NCI-H510A treated with DMSO at 0.1 percent for 48 hours (cell line): ENCODE measurements at places on chromosomes 7 and 10.

- DNase-seq = no peak
Measured at GRCh38 chr7:4692055-4692454, 10.0 kb downstream of the FOXK1 start.

GRCh38 chr7:101559586-101559985, 69.5 kb downstream of the MYL10 start:
- DNase-seq = no peak

GRCh38 chr10:14023673-14024328, 306.9 kb downstream of the FRMD4A start:
- DNase-seq = no peak

GRCh38 chr7:54701982-54702381, 57.0 kb downstream of the SEC61G start:
- no peak for DNase-seq

- no peak for DNase-seq
Measured at GRCh38 chr7:14690075-14690474, 212.5 kb downstream of the DGKB start.

- no peak for DNase-seq
Measured at GRCh38 chr10:79246606-79247275, 100.5 kb upstream of the PPIF start.

DNA sequence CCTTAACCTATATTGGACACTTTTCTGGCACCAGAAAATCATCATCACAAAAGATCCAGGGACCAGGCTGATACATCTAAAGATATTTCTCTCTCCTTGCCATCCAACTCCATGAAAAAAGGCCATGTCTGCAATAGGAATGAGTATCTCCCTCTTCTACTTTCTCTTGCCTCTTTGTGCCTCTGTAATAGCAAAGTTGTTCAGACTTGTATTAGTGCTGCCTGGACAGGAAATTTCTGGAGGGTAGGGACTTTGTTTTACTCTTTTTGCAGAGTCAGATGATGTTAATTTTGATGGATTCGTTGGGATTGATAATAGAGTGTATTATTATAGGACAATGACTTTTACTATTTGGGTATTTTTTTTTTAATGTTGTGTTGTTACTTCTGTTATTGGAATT, 376.3 kb downstream of the INHBA start:
- DNase-seq = no peak

- peak; percentile 94 for DNase-seq
Measured at GRCh38 chr7:44534087-44534486, 7.0 kb downstream of the NPC1L1 start.

- no peak for DNase-seq
Measured at GRCh38 chr10:85607043-85607695, 759.4 kb downstream of the GRID1 start.

GRCh38 chr7:39394105-39394680, 172.0 kb upstream of the YAE1 start:
- no peak for DNase-seq

- no peak for DNase-seq
Measured at GRCh38 chr7:142468871-142469665, 211.2 kb upstream of the PRSS58 start.

DNA sequence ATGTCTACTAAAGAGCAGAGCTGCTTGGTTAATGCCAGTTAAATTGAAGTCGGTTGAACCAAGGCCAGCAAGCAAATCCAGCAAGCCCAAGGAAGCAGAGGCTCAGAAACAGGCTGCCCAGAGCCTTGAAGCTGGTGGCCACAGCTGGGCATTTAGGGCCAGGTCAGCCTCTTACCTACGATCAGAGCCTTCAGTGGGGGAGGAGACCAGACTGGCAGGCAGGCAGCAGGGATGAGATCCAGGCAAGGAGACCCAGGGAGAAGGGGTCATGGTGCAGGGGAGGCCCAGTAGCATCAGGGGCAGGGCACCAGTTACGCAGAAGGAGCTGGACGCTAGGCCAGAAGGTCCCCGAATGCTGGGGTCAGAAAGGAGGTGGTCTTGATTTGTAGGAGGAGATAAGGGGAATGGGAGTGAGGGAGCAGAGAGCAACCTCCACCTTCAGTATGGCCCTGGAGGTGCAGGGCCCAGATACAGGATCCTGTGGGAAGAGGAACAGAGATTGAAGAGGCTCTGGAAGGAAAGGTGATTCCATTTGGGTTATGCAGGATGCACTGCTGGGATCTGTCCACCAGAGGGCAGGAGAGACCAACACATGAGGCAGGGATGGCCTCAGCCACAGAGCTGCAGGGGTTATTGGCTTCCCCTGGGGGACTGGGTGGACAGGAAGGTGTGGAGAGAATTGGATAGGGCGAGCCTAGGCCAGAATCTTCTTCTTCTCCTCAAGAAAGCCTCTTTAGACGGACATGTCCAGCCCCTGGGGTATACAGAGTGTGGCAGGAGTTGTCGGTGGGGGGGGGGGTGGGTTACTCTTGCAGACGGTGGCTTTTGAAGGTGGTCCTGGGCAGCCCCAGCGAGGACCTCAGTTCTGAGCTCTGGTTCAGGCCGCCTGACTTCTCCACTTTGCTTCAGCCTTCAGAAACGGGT, 132.6 kb upstream of the PODXL start:
- DNase-seq = peak; percentile 46

DNA sequence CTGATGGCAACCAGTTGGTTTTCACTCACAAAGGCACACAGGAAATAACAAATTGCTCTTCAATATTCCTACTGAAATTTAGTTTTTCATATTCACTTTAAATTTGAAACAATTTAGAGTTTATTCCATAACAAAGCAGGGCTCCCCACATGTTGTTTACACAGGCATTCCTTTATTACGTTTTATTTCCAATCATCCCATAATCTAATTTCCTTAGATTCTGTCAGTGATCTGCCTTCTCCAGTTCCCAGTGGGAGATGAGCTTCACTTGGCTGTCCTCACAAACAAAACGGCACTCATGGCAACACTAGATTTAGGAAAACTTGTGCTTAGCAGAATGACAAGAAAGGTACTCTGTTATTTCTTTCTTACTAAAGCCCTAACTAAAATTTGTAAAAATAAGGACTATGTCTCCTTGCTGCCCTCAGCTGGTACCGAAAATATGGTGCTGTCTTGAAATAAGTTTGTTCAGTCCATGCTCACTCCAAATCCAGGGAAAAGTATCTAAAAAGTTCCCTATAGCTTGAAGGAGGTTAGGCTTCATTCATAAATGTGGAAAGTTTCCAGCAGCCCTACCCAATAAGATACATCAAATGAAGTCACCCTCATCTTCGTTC, 23.0 kb downstream of the PHYH start:
- DNase-seq = no peak

DNA sequence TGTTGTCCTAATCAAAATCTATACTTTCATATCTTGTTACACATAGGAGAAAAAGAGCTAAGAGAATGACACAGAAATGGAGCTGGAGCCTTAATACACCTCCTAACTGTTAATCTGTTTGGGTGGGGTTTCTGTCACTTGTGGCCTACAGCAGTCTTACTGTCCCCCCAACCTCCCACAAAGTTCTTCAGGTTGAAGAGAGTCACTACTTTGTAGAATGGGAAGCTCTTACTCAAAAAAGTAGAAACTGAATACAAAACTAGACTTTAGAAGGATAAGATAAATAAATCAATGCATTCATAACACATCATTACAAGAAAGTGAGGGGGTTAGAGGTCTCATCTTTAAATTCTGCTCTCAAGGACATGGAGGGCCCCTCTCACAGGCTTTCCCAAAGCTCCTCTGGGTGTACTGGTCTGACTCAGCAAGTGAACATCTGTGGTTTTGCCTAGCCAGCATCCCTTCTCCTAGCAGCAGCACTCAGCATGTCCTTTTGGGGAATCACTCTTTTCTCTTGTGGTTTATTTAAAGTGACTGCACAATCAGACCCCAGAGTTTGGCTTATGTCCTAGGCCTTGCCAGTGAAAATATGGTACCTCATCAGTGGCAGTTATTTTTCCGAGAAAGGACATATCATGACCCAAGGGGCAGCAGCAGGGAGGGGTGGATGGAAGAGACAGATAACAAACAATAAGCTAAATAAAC, 2.0 kb upstream of the BLVRA start:
- no peak for DNase-seq

- no peak for DNase-seq
Measured at GRCh38 chr10:26792758-26793495, 67.8 kb downstream of the ABI1 start.

- DNase-seq = no peak
Measured at GRCh38 chr7:108408296-108408991, 47.8 kb downstream of the NRCAM start.

DNA sequence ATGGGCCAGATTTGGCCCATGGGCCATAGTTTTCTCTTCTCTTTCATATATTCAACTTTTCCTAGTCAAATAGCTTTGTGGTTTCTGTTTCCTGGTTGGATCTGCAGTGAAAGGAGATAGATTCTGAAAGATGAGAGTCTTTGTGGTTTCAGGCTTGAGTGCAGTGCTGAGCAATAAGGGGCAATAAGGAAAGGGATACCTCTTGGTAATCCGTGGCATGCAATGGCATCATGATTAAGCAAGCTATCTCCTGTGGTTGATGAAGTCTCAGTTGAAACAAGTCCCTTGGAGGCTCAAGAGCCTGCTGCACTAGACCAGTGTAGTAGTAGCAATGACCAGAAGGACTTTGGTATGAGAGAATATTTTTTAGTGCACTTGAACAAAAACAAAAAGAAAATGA, 187.7 kb upstream of the CNTNAP2 start:
- DNase-seq = no peak

DNA sequence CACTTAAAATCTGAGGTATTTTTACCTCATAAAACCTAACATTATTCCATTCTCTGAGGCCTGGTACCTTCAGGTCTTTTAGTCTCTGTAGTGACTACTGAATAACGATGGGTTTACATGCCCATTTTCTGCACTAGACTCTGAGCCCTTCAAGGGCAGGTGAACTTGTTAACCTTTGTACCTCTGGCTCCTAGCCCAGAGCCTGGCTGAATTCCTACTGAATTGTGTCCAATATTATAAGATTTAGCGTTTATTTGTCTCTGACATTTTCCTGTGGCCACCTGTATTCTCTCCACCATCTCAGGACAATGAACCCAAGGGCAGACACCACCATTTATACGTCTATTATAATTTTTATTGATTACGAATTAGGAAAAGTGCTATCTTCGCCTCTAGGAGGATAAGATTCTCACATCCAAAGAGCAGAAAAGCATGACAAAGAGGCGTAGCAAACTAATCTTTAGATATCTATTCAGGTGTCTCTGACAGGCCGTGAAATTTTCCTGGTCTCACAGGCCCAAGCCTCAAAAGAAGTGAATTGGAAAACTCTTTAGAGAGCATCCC, 27.9 kb upstream of the HNRNPH3 start:
- no peak for DNase-seq

GRCh38 chr10:90171014-90171722, 469.8 kb downstream of the KIF20B start:
- no peak for DNase-seq

- no peak for DNase-seq
Measured at GRCh38 chr10:63972949-63973827, 452.0 kb downstream of the REEP3 start.

- DNase-seq = peak; percentile 53
Measured at GRCh38 chr10:123274306-123275135, 120.3 kb downstream of the BUB3 start.

DNA sequence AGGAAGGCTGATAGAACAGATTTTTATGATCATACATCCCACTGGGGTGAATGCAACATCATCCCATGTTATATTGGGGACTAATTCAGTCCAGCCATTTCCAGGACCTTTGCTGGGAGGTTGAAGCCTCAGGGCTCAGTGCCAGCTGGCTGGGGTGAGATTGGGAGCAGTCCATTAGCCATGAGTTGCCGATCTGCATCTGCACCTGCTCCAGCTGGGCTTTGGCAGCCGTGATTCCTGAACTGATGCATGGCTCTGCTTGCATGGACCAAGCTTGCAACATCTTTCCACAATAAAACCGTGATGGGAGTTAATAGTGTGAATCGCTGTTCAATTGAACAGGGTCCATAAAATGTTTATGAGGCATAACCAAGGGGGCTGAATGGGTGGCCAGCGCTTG, 346.9 kb downstream of the TYW1 start:
- DNase-seq = no peak

- no peak for DNase-seq
Measured at GRCh38 chr7:47738563-47739166, 156.8 kb upstream of the TNS3 start.

DNA sequence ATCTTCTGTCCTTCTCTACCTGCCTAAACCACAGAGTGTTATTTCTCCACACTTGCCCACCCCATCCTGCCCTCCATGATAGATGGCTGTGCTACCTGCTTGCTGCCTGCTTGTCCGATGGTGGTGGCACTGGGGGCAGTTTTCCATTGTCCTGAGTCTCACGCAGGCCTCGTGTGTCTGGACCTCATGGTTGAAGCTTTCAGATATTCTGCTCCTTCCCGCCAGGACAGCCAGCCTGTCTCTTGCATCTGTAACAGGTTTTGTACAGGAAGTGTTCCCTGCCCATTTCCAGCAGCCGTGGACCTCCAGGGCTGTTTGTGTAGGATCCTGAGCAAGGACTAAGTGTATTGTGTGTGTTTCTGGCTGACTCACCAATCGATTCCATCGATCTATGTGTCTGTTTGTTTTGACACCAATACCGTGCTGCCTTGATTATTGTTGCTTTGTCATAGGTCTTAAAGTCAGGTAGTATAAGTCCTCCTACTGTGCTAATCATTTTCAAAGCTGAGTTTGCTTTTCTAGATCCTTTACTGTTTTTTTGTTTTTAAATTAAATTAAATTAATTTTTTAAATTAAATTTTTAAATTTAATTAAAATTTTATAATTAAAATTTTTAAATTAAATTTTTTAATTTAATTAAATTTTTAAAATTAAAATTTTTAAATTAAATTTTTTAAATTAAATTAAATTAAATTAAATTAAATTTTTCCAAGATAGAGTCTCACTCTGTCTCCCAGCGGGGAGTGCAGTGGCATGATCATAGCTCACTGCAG, 8.5 kb downstream of the IL15RA start:
- DNase-seq = no peak

DNA sequence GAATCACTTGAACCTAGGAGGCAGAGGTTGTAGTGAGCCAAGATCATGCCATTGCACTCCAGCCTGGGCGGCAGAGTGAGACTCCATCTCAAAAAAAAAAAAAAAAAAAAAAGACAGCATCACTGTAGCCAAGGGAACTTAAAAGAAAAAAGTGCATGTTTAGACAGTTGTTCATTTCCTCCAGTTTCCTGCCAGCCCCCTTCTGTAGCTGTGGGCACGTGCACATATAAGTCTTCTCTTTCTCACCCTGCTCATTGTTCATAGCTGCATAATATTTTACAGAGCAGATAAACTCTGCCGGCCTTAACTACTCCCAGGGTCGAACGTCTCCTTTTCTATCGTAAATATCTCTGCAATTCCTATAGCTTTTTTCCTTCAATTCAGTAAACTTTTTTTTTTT, 132.6 kb downstream of the LHPP start:
- no peak for DNase-seq

DNA sequence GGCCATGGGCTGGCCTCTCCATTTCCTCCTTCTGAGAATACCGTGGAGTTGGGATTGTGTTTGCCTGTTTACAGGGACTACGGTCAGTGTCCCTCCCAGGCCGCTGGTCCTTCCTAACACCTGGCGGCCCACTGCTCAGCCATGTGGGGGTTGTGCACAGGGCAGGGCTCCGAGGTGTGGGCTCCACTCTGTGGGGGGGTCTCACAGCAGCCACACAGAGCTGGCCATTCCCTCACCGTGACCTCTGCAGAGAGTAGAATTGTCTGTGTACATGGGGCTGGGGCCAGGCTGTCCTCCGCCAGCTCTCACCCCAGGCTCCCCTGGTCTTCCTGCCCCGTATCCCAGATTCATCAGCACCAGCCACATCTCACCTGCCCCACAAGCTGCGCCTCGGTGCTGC, 60.1 kb downstream of the PTPRN2 start:
- no peak for DNase-seq
